Pancreas (tissue), 10 donors: ENCODE measurements at places on chromosomes 12 and 14. TPM values are rescaled to one million over a fixed set of nuclear protein-coding genes. Genes with fewer than 3 reads are reported as not detected.

DNA sequence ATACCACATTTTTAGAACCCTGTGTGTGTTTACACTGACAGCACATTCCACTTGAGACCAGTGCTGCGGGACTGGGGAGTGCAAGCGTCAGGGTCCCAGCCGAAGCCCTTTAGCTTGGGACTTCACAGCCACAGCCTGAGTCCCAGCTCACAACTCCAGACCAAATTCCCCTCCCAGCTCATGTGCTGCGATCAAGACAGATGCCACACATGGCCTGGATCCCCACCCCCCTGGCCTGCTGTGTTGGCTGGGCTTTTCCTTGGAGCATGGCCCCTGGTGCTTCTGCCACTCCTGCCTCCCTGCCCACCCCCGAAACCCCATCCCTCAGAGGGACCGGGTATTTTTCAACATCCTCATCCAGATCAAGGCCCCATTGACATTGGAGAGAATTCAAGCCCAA lies 63.7 kb downstream of the WDR20 start:
- no peaks in the 10 kb centered on the region for H3K27me3 ChIP-seq
- H3K4me3 ChIP-seq: no peak overlapping the region
- DNase-seq: no peak
- peaks cover 3% of the 10 kb centered on the region for H3K4me1 ChIP-seq
- H3K36me3 ChIP-seq: peaks cover under 1% of the 10 kb centered on the region

DNA sequence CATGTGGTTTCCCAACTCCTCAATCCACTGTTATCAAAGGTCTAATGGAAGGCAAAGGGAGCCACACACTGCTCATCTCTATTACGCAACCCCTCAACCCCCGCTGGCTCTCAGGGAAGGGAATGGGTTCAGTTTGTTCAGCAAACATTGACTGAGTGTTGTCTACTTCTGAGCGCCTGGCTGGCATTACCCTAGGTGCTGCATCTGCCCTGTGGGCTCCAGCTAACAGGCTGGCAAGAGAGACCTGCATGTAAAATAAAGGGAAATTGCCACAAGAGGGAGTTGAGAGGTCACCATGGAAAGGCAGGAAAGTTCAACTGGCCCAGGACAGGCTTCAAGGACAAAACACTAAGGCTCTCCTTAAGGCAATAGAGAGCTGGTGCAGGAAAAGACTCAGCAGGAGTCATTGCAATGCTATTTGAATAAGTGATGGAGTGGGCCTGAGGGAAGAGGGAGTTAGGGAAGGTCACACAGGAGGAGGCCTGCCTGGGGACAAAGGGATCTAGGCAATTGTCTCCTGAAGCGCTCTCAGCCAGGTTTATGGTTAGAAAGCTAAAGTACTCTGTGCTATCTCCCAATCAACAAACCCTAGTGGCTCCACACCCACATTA lies 5.5 kb upstream of the ZNF740 start:
- H3K4me3 ChIP-seq: no peak overlapping the region
- H3K36me3 ChIP-seq: no peaks in the 10 kb centered on the region
- H3K27ac ChIP-seq: no peak overlapping the region
- H3K27me3 ChIP-seq: no peaks in the 10 kb centered on the region

GRCh38 chr12:49832836-49833421 lies 4.7 kb upstream of the NCKAP5L start:
- DNase-seq: no peak
- H3K27ac ChIP-seq: no peak overlapping the region
- no peaks in the 10 kb centered on the region for H3K36me3 ChIP-seq
- peaks cover 3% of the 10 kb centered on the region for H3K4me1 ChIP-seq
- H3K4me3 ChIP-seq: no peak overlapping the region

The GYS2 gene
- not detected for total RNA-seq

The CDCA3 gene
- 1.1 TPM for total RNA-seq
